Keratinocyte (primary cell): ENCODE measurements at places on chromosomes 13 and 19.

DNA sequence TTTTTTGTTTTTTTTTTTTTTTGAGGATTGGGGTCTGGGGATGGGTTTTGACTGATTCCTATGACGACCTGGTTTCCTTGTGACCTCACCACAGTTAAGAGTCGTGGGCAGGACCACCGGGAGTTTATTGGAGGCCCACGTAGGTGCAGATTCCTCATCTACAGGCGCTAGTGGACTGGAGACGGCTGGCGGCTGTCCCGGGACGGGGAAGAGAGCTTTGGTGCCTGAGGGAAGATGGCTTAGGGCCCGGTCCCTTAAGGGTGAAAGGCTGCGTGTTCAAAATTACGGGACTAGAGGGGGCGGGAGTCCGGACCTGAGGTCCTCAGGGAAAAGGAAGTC, 682 bp upstream of the TEAD2 start:
- DNase-seq, result no peak

- no peak for DNase-seq
These were observed at the start of gene EDNRB for GRCh38 chr13:77918391-77919245. EDNRB (minus strand) TSS chr13:77918831; CDS start chr13:77918573, 258 bp downstream.

DNA sequence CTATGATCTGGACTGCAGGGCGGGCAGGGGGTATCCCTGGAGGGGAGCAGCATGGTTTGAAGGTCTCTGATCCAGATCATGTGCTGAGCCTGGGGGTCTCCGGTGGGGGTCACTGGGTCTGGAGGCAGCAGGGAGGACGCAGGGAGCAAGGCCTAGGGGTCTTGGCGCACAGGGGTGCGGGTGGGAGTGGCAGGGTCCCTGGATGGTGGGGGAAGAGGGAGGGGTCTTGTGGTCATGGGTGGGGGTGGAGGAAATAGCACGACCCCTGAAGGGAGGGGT, 1.9 kb downstream of the BTBD2 start:
- DNase-seq, result no peak

GRCh38 chr19:30596813-30597399, 224.7 kb downstream of the ZNF536 start:
- DNase-seq, result no peak

DNA sequence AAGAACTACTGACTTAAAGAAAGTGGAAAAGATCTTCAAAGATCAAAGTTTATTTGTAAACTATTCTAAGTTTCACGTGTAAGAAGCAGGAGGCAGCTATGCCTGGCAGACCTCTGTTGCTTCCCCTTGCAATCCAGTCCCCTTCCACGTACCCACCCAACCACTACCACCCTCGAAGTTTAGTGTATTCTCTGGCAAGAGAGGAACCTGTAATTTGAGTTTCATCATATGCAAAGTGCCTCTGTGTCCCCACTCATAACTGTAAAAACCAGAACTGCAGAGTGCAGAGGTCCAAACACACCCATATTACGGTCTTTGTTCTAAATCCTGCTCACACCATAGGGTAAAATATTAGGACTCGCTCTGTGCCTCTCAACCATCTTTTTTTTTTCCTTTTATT, 75.8 kb upstream of the FRY start:
- DNase-seq, result no peak
